ENCODE measurements at places on chromosomes 5 and 9.

- DNase-seq = no peak
Measured at GRCh38 chr5:16413166-16413860, 52.3 kb downstream of the ZNF622 start.

- DNase-seq = no peak
Measured at GRCh38 chr9:121776001-121776738, 124.7 kb downstream of the DAB2IP start.

- no peak for DNase-seq
Measured at GRCh38 chr9:132669319-132669697, 475 bp downstream of the DDX31 start.

DNA sequence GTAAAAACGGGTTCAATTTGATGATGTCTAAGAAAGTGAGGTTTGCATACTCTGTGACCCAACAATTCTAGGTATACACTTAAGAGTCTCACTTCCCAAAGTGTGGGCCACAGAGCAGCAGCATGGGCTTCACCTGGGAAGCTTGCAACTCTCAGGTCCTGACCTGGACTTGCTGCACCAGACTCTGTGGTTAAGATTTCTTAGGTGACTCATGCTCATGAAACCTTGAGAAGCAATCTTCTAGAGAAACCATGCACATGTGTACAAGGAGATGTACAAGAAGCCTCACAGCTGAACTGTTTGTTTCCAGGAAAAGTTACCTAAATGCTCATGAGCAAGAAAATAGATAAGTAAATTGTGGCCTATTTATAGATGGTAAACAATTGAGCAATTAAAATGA is 30.0 kb downstream of the DNAJC21 start:
- no peak for DNase-seq

GRCh38 chr9:114861273-114861672 is 55.4 kb upstream of the TNFSF15 start:
- DNase-seq = no peak

DNA sequence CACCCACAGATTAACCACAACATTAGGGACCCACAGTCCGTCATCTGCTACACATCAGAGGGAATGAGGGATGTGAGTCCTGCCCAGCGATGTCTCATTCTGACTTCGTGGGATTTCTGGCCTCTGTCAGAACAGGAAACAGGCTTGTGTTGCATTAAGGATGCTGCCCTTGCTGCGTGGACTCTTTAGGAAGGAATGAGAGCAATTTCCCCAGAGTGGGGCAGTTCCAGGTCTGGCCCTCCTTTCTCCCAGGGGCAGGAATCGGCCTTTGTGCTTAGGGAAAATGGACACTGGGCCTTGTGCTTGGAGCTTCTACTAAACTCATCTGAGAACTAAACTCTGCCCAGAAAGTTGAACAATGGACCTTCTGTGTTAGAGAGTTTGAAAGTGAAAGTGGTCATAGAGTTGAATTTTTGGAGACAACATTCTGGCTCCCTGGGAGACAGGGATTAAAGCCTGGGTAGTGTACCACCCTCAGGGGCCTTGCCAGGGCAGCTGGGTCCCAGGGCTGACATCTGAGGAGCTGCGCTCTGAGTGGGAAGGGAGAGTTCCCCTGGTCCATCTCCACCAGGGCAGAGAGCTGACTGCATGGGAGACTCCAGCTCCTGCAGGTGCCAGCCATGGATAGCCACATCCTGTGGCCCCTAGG is 37.8 kb upstream of the S1PR3 start:
- DNase-seq = no peak

DNA sequence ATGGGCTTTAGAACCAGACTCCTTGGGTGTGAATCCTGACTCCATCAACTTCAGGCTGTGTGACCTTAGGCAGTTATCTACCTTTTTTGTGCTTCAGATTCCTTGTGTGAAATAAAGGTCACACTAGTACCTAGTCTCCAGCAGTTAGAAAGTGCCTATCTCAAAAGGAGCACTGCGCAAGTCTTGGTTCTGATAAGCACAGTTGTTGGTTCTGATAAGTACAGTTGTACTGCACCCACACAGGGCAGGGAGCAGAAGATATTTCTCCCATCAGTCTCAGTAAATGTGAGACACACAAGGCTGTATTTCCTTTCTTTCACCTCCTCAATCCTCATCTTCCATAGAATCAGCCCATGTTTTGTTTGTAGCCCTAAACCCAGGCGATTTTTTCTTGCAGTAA is 116.6 kb upstream of the DPYSL3 start:
- no peak for DNase-seq

DNA sequence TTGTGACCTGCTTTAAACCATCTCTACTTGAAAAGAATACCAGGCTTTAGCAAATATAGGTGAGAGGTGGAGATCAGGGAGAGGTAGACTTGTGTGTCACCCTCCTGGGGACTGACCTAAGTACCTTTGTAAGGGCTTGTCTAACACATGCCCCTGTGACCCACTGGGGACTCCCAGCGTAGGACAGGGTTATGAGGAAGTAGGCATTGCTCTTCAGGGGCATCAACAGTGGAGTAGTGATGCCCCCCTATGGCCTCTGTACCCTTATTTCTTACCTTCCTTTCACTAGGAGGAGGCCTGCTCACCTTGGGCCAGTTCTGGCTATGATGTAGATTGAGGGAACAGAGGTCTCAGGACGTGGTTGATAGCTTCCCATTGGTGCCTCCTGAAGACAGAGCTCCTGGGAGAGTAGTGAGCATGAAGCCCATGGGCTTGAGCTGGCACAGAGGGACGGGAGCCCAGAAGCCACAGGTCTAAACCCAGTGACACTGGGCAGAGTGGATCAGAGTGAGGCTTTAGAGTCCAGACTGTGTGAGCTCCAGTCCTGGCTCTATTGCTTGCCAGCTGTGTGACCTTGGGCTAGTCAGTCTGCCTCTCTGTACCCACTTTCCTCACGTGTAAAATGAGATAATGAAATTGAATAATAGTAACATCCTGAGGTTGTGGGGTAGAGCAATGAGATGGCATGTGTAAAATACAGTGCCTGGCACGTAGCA is 191.7 kb downstream of the AOPEP start:
- no peak for DNase-seq

DNA sequence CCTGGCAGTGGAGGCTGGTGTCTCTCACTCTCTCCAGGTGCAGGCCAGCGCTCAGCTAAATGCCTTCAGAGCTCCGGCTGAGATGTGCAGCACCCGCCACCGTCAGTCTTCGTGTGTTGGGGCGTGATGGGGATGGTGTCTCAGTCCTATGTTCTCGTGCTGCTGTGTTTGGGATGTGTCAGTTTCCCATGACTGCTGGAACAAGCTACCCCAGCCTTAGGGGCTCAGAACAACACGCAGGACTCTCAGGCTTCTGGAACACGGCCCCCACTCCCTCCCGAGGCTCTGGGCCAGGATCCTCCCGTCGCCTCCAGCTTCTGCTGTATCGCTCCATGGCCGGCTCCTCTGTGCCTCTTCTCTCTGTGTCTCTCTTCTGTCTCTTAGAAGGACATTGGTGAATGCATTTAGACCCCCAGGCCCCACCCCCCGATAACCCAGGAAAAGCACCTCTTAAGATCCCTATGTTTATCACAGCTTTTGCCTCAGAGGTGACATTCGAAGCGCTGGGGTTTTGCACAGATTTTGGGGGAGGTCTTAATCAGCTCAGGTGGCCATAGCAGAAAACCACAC is 9.6 kb upstream of the CEP72 start:
- DNase-seq = no peak

DNA sequence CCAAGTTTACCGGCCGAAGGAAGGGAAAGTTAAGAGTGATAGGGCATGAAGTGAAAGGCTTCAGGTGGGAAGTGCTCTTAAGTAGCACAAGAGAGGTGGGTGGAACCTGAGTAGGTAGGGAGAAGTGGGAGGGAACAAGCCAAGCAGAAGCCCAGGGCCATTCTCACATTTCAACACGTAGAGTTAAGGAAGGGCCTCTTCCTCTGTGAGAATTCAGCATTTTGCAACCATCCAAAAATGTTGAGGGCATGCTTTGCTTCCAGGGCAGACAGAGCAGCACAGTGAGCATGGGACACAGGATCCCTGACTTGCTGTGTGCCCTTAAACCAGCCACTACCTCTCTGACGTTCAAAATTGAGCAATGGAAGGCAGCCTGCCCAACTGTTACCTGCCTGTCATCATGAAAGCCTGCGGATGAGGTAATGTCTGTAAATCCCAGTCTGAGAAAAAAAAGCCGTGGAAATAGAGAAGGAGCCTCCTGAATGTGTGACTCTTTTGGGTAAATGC is 3.3 kb downstream of the CYFIP2 start:
- no peak for DNase-seq

- no peak for DNase-seq
Measured at GRCh38 chr9:83154087-83154736, 91.3 kb upstream of the RASEF start.

DNA sequence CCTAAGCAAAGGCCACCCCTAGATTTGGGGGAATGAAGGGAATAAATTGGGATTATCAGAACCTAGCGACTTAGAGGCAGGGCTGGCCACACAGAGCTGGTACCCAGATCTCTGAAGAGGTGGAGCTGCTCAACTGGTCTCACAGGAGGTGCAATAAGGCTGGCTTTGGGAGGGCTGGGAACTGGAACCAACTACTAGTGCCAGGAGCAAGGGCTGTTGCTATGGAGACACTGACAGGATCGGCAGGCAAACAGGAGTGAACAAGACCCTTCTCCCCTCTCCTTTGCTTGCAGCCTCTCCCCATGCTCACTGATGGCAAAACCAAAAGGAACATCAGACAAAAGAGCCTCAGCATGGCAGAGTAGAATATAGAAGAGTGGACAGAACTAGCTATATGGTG is 17.0 kb upstream of the WHRN start:
- DNase-seq = no peak

DNA sequence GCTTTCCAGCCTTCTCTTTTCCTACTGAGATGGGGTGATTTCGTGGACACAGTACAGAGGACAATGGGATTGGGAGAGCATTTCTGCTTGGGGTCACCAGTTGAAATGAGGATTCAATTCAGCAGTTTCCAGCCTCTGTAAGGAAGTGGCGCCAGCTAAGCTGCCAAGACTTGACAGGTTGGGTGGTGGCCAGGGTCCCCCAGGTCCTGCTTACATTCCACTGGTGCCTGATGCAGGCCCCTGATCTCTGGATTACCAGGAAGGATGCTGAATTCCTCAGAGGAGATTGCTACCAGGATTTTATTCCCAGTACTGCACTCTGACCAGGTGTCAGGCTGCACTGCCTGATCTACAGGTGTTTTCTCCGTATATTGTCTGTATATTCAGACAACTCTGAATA is 119.7 kb downstream of the PSD2 start:
- DNase-seq = no peak

GRCh38 chr9:86644675-86645034 is 290.4 kb upstream of the TUT7 start:
- DNase-seq = no peak

GRCh38 chr5:72658161-72658560 is 151.0 kb upstream of the ZNF366 start:
- DNase-seq = no peak

GRCh38 chr5:74994826-74995225 is 57.5 kb downstream of the GCNT4 start:
- no peak for DNase-seq

DNA sequence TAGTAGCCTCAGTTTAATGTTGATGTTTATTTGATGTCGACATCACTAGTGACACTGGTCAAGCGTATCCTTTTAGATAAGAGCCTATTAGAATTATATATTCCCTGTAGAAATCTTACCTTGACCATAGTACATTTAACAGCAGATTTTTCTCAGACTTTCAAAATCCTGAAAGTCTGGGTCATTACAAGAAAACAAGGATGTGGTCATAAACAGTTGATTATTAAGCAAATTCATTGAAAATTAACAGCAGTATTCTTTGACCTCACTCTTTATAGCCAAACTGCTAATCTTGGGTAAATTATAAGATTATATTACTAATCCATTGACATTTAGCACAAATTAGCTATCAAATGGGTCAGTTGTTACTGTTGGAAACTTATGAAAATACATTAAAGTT is 83.4 kb downstream of the GHR start:
- no peak for DNase-seq

DNA sequence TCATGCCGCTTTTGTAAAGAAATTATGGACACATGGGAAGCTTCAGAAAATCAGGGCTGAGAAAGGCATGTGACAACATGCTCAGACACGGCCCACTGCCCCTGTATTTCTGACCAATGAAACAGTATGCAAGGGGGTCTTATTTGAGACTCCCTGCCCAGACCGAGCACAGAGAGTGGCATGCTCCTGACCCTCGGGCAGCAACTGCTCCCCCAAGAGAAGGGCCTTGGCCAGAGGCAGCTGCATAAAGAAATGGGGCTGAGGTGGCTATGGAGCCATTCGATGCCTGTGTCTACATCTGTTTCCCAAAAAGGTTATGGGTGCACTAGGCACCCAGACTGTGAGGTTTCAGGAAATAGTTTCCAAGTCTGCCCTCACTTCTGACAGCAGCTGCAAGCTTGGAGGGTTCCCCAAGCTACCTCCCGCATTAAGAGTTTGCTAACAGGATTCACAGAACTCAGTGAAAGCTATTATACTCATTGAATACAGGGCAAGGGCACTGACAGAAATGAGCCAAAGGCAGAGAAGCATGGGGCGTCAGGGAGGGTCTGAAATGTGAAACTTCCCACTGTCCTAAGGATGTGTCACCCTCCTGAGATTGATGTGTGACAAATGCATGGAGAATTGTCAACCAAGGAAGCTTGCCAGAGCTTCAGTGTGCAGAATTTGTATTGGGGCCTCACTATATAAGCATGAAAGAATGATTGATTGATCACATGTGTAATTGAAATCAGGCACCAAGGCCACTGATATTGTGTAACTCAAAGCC is 94.3 kb downstream of the DAP start:
- DNase-seq = no peak

DNA sequence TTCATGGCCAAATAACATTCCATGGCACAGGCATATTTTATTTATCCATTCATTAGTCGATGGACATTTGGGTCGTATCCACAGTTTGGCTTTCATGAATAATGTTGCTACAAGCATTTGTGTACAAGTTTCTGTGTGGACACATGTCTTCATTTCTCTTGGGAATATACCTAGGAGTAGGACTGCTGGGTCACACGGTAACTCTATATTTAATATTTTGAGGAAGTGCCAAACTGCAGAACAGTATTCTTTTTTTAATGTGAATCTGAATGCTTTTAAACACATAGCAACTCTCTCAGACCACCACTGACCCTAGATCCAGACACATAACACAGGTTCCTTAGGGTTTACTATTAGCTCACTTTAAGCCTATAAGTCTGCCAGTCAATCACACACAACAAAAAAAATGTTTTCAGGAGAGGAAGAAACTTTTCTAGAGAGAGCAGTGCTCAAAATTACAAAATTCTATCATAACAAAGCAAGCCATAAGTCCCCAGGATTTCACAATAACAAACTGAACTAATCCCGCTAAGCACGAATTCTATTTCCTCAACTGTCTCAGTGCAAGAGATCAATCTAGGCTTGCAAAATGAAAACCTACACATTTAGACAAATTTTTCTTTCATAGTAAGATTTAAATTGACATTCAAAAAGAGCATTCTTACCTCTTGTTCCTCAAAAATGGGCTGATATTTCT is 41.8 kb upstream of the GABBR2 start:
- no peak for DNase-seq

GRCh38 chr9:95065224-95065623 is 252.3 kb downstream of the FANCC start:
- DNase-seq = no peak

Data from stimulated activated CD4-positive, alpha-beta T cell treated with anti-CD3 and anti-CD28 coated beads, Interleukin-15, amount 100 ng/mL, for 1 hour (primary cell).